ENCODE measurements at places on chromosomes 16 and 17.
A peak's percentile ranks its signal among the peaks of the same experiment; 100 is the strongest.

DNA sequence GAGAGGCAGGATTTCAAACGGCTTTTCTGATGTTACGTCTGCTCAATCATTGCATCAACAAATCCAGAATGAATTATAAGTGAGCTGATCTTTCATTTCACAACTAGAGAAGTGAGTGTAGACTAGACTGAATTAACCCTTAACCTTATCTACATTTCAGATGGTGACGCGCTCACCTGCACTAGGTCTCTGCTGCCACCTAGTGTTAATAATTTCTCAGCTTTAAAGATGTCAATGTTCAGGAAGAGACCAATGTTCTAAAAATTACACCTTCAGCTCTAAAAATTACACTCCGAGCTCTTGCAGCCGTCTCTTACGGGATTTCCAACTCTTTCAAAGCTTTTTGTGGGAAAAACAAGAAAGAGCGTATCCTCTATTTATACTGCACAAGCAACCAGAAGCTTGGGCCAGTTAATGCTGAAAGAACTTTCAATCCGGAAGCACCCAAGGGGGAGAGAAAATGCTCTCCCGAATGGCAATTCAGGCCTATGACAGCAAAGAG is 88.2 kb upstream of the FA2H start:
- no peak for DNase-seq

DNA sequence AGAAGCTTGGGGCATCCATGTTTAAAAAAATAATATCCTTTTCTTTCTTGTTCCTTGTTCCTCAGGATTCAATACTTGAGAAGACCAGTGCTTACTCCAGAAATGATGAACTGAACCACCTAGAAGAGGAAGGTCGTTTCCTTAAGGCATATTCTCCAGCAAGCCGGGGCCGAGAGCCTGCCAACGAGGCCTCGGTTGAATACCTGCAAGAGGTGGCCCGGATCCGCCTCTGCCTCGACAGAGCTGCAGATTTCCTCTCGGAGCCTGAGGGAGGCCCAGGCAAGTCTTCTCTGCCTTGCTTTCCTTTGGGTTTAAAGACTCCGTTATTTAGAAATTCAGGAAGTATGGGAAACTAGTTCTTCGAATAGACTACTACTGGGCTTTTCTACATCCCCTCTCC is 42.5 kb upstream of the ENDOV start:
- DNase-seq = no peak

- peak; percentile 49 for DNase-seq
Measured at GRCh38 chr16:75099738-75100602, 16.6 kb downstream of the LDHD start.

DNA sequence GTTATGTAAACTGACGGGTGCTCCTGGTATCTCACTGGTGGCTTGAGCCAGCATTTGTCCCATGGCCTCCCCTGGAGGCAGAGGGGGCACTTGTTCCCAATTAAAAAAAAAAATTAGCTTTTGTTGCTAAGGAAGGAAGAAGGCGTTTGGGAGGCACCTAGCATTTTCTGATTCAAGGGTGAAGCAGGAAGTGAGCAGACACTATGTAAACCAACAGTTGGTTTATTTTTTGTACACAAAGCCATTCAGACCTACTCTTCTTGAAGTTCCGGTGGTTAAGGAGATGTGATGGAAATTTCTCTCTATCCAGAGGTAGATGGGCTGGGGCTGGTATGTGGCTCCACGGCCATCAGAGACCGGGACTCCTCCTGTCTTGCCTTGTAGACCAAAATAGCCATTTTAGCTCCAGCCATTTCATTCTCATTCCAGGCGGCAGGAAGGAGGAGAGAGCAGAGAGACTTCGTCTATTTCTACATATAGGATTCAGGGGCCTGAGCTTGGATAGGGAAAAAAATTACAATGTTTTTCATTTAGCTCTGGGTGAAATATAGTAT is 103.0 kb downstream of the SNX29 start:
- DNase-seq = no peak

GRCh38 chr16:7744546-7745264 is 412.1 kb downstream of the RBFOX1 start:
- DNase-seq = no peak

DNA sequence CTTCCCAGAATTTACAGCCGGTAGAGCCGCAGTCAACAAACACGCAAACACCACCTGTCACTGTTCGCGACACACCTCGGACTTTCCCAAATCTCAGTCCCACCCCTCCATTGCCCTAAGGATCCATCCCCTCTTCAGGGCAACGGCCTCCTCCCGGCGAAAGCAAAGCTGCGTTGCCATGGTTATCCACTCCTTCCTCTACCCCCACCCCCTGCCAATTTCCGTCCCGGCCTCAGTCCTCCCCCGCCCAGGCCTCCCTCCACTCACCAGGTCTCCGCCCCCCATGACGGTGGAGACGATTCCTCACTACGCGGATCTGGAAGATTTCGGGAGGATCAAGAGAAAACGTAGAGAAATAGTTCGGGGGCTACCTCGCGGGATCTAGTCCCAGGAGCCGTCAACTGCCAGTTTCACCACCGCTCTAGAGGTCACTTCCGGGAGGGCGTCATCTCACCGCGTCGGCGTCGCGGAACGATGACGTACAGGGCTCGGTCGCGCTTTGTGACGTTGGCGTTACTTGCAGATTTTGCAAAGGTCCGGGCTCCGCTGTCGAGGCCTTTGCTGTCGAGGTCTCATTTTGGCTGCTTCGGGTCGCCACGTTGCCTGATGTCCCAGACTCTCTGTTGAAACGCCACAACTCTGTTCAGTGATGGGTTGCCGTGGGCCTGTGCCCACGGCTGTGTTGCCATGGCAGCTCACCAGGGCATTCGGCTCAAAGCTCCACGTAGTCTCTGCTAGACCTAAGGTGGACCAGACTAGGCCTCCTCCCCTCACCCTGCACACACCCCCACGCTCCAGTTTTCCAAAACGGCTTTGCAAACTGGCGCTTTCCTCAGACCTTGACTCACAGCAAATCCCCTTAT is at the start of gene CWC25:
CWC25 (minus strand) TSS at position 423 of the 863 bp plus-strand sequence; CDS start at position 285, 138 bp downstream.
- DNase-seq = peak; percentile 94

GRCh38 chr16:57576429-57576870 is 34.0 kb downstream of the ADGRG5 start:
- DNase-seq = peak; percentile 76

DNA sequence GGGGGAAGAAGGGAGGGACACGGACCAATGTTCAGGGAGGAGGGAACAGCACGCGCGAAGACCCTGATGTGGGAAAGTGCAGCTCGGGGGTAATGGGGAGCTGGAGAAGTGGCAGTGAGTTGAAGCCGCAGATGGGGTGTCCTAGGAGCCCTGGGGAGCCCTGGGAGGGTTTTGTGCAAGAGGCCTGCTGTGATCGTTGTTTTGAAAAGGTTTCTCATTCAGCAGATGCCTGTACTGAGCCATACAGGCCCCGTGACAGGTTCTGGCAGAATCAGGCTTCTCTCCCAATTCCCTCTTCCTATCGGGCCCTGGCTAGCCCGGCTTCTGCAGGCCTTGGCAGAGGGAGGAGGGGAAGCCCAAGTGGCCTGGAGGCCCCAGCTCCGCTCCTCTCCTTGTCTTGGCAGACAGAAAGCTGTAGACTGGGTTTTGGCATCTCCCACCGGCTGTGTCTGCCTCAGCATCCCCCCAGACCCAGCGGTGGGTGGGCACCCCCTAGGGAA is 38.4 kb upstream of the EMP2 start:
- DNase-seq = no peak

DNA sequence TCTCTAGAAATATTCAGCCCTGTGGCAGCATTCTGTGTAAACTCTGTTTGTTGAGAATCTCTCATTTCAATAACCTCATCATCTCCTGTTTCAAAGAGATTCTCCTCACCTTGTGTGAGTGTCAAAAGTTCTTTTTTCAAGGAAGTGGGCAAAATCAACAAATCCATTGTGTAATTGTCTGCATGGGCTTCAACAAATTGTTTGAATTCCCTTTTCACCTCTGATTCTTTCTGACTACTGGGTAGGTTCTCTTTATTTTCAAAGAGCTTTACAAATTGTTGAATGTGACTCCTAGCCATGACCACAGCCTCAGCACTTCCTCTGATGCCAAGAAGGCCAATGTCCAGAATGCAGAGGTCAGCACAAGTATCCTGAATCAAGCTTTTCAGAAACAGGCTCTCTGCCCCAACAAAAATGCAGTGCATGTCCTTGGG is 48.0 kb downstream of the N4BP1 start:
- DNase-seq = no peak

DNA sequence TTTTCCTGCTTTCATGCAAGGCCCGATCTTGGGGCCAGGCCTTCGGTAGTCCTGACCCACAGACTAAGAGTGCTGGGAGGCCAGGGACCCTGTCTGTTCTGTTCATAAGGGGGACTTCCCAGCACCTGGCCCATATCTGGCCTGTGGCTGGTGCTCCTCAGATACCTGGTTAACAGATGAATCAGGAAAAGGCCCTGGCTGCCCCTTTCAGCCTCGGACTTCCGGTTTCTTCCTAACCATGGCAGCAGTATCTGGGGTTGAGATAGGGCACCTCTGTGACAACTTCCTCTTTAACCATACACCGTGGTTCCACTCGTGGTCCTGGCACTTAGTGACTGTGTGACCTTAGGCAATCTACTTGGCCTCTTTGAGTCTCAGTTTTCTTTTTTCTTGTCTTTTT is 18.4 kb downstream of the PLCG2 start:
- no peak for DNase-seq

DNA sequence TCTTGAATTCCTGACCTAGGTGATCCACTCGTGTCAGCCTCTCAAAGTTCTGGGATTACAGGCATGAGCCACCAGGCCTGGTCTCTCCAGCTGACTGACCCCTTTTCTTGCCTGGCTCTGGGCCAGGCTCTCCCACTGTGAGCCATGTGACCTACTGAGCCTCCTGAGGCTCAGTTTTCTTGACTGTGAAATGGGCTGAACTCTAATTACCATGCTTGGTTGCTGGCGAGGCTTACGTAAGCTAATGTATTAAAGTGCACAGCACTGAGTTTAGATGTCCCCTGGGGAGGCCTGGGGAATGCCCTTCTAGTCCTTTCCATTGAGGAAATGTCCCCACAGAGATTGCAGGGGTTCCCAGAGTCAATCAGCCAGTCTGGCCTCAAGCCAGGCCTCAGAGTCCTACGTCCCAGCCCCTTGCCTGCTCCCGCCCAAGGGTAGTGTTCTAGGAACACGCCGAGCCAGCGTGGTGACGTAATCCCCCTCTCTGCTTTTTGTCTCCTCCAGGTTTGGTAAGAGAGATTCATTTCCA is 45.8 kb upstream of the LGALS9 start:
- DNase-seq = no peak

DNA sequence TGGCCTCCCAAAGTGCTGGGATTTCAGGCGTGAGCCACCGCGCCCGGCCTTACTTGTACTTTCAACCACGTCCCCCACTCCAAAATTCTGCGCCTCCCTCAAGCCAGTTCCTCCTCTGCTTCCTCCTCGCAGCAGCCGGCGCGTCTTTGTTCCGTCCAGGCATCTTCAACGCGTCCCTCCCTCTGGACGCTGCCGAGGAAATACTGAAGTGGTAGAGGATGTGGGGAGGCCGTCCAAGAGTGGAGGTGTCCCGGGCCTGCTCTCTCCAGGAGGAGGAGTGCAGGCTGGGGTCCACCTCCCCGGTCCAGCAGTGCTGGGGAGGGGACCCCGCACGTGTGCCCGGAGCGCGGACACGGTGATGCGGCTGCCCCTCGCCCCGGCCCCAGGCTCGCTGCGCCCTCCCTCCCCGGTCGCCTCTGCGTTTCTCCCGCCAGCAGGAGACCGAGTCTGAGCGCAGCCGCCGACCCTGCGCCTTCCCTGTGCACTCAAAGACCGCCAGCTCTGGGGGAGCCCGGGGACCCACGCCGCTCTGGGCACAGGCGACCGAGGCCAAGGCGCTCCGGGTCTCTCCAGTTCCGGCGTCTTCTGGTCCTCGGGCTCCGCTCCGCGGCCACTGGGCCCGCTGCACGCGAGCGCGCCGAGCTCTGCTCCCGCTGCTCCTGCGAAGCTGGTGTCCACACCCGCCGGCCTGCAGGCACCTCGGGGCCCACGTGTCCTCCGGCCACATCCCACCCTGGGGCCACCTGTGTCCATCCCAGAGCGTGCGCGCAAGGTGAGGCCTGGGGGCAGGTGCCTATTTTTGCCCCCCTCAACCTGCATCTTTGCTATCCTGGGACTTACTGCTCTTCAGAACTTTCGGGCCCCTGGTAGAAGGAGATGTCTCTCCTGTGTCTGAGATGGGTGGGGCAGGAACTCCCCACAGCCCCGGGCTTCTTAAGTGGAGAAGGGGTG is 31.7 kb downstream of the OSBPL7 start:
- peak; percentile 68 for DNase-seq

- peak; percentile 76 for DNase-seq
Measured at GRCh38 chr17:19507775-19508576, 25.7 kb upstream of the SLC47A1 start.

- no peak for DNase-seq
Measured at GRCh38 chr17:72354071-72354470, 233.3 kb downstream of the SOX9 start.

DNA sequence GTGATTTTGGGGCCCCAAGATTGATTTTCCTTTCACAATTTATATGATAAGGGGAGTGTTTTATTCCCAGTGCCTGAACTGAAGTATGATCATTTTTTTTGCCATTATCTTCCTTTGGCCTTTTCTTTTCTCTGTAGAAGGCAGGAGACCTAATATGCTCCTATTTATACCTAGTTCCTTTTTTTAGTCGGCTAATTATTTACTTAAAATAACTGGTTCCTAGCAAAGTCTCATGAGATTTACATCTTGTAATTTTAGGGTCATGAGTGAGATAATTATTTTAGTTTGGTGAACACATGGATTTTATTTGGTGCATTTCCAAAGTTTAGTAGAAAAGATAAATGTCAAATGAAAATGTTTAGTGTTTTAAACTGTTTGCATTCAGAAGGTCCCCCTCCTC is 24.8 kb downstream of the SEC14L1 start:
- DNase-seq = no peak

GRCh38 chr16:31496670-31497069 is 11.5 kb downstream of the RUSF1 start:
- no peak for DNase-seq

DNA sequence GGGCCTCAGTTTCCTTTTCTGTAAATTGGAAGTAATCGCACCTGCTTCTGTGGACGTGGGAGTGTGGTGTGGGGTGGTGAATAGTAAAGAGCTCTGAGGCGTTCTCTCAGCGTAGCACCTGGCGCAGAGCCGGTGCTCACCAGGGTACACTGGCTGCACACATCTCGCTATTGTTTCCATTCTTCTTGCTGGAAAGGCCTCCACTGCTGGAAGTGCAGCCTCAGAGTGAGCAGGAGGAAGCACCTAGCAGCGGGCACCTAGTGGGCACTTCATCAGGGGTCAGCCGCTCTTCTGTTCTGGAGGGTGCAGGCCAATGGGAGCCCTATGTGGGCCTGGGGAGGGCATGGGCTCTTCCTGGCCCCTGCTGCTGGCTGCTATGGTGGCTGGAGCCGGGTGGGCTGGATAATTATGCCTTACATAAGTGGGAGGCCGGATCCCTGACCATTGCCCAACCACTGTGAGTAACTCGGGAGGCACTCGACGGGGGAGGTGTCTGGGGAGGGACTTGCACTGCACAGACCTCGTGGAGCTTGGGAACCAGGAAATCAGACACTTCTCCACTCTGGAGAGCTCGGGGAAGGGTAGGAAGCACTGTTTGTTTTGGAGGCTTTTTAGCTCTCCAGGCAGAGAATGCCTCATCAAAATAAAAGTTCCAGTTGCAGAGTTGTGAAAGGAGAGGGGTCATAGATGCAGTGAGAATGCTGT is 1.7 kb downstream of the MAP2K3 start:
- DNase-seq = peak; percentile 17

GRCh38 chr17:76415786-76416185 is 31.4 kb downstream of the SPHK1 start:
- no peak for DNase-seq

Measured in activated naive CD8-positive, alpha-beta T cell treated with anti-CD3 and anti-CD28 coated beads for 36 hours (primary cell).